ENCODE measurements at places on chromosomes 12 and 14.

GRCh38 chr14:94290197-94290596 lies 2.9 kb downstream of the SERPINA10 start:
- DNase-seq = no peak

DNA sequence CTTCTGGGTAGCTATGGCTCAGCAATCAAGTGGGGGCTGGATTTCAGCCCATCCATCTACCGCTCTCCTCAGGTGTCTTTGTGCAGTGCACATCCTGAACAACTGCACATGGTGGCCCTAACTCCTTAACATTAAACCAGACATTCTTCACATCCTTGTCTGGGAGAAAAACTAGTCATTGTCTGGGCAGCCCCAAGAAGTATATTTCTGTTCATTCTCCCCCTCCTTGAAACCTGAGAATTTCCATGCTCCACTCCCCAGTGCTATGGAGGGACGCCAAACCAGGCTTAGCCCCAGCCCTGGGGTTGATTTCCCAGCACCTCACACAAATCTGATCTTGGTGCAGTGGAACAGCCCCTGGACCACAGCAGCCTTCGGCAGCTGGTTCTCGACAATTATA lies 13.4 kb downstream of the MYL2 start:
- no peak for DNase-seq

GRCh38 chr12:59708484-59708883 lies 112.7 kb downstream of the SLC16A7 start:
- DNase-seq = no peak

DNA sequence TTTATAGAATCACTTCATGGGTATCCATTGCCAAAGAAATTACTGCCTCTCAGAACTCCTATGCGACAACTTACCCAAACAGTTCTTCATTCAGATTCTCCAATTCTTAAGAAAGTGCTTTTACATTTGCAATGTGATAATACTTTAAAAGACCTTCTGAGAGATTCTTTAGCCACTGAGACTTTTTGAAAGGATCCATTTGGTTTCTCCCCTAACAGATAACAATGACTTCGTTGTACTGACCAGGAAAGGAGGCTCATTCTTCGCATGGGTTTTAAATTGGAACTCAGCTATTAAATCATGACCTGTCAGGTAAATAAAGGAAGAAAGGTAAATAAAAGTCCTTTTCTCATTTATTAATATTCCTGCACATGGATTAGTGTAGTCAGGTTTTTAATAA lies 14.8 kb downstream of the ITPR2 start:
- no peak for DNase-seq

GRCh38 chr14:28867571-28867970 lies 101.0 kb downstream of the FOXG1 start:
- no peak for DNase-seq

DNA sequence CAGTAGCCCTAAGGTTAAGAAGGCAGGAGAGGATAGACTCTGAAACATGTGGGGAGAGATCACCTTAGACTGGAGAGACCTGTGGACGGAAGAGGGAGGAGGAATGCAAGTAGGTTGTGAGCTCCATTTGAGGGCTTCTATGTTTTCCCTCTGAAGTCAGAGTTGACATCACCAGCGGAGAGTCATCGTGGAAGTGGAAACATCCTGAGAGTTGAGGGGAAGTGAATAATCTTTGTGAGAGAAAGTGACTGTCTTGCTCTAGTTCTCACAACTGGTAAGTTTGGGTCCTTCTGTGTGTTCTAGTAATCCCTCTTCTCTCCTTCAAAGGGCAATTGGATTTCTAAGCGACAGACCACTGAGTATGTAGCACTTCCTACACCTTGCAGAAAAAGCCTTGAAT lies 103.6 kb upstream of the CCND2 start:
- peak; percentile 23 for DNase-seq

DNA sequence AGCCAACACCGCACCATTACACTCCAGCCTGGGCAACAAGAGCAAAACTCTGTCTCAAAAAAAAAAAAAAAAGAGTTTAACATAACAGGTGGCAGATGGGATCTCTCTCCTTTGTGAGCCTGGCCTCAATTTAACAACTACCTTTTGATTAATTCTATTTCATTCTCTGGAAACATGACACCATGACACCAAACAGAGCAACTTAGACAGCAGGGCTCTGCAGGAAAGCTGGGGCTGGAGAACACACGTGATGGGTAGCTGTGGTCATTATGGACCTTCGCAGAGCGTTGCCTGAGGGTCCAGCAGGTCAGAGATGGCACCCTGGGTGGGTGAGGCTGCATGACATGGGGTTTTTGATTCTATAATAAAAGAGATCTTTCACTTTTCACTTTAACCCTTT lies 1.7 kb upstream of the DGLUCY start:
- DNase-seq = no peak

DNA sequence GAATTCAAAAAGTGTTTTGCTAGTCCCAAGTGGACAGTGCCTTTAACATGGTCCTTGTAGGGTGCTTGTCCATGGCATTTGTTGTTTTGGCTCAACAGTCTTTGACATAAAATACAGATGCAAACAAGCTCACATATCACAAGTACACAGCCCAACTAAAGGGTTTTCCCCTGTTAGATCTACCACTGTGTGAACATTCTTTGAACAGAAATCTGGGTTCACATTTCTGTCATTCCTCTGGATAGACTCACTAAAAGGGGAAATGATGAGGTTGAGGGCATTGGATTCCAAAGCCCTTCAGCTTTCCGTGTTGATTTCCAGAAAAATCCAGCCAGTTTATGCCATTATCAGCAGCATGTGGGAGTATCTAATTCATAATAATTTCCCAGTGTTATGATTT lies 54.1 kb downstream of the EP400 start:
- no peak for DNase-seq

GRCh38 chr14:100056964-100057795 lies 8.0 kb upstream of the EVL start:
- DNase-seq = no peak

- no peak for DNase-seq
These were observed 5.7 kb downstream of the ADCY4 start for GRCh38 chr14:24329073-24329663.

All from stimulated activated CD4-positive, alpha-beta T cell treated with anti-CD3 and anti-CD28 coated beads, Interleukin-4, amount 100 ng/mL, for 24 hours (primary cell).